ENCODE measurements at places on chromosomes 13 and 19. TPM values are rescaled to one million over a fixed set of nuclear protein-coding genes. Genes with fewer than 3 reads are reported as not detected.

DNA sequence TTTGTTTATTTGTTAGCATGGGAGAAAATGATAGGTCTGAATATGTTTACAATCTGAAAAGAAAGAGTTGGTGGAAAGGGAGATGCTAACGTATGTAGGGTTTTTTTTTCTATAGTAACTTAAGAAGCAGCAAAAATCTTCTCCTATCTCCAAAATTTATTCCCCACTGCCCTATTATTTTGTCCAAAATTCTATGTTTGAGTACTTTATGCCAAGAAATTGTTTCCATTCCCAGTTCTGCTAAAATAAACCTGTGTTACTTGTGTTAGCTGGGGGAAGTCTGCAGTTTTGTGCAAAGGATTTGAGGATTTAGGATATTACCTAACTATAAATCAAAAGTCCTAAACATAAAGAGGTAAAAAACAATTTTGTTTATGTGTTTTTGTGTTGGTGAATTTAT, 2770.4 kb upstream of the PCDH20 start:
- DNase-seq: no peak

UBE2L5 gene
- not detected for total RNA-seq

DNA sequence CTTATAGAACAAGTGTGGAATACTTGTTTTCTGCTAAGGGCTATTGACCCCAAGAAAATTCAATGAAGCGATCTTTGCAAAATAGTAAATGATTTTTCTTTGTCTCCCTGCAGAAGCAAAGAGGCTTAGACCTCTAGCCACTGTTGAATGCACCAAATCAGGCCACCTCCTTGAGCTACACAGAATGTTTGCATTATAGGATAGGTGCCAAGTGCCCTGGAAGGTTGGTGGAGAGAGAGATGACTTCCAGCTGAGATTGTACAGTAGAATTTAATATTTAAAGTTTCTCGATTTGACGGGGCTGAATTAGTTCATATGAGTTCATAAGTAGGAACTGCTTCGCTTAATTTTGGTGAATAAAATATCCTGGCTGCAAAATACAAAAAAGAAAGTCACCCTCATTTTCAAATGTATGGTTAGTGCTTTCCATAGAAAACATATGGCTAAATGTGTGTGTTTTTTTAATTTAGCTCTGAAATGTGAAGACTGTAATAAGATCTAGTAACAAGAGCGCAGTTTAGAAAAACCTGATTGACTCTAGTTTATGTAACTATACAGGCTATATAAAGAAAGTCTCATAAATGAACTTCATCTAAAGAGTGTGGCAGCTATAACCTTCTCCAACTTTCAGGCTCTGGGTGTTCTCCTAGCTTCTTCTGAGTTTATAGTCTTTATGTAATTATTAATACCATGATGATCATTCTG, 41.6 kb downstream of the LRCH1 start:
- no peak for DNase-seq

DNA sequence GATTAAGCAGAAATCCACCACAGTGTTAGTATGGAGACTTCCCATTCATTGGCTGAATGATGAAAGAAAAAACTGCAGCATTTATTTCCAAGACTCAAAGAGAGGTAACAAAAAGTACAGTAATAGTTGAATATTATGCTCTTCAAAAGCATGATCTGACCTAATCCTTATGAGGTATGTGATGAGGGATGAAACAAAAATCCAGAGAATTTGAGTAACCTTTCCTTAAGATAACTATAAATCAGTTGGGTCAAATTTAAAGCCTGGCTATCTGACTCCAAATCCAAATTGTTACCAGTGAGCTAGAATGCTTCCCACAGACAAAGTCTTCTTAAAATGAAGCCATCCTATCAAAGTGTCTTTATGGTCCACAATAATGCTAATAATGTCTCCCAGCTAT, 38.1 kb downstream of the NUFIP1 start:
- DNase-seq: no peak

CARD8 gene
- 99.5 TPM for total RNA-seq

GRCh38 chr19:17378271-17378670, 1.1 kb upstream of the PLVAP start:
- no peak for DNase-seq

LRRC63 gene
- 0.16 TPM for total RNA-seq

IFNL1 gene
- total RNA-seq: not detected

DNA sequence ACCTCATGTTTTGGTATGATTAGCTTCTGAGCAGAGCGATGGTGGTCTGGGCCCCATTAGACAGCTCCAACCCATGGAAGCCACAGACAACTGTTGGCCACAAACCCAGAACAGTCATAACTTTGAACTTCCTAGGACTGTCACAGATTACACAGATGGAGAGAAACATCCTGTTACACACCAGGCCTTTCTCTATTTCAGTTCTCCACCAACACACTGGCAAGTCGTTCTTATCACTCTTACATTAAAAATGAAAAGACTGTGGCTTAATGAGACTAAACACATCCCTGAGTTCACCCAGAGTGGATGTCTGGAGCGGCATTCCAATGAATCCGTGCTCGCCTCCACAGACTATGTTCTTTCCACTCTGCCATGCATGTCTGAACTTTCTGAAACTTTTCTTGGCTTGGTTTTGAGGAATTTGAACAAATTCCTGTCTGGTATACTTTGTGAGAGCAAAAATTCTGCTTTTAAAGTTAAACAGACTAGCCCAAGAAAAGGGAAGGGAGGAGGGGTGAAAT, 109.1 kb downstream of the NALCN start:
- no peak for DNase-seq

- peak; percentile 64 for DNase-seq
Observed at GRCh38 chr19:8355631-8356402, 8.1 kb upstream of the ANGPTL4 start.

DNA sequence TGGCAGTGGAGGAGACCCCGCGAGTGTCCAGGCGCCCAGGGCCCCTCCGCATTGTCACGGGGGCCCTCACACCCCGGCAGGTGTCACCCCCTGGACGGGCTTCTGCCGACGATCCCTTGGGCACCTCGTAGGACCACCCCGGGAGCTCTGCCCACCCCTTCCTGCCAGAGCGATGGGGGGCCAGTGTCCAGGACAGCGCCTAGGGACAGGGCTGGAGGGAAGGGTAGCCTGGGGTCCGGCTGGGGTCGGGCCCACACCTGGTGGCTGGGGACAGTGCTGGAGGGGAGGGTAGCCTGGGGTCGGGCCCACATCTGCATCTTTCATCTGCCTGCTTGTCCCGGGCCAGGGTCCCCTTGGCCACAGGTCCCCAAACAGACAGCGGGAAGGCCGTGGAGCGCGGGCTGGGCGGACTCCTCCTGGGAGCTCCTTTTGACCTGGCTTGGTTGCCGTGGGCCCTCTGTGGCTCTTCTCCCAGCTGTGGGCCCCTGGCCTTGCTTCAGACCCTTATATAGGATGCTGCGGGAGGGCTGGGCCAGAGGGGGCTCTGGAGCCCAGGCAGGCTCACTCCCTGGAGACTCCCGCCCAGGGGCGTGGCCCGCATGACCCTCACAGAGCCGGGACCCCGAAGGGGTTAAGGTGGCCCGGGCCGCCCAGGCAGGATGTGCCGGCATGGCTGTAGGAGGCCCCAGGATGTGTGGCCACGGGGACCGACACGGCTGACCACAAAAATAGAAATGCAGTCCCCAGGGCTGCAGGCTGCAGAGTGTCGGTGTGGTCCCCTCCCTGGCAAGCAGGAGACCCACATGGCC, 74.1 kb upstream of the MCF2L start:
- DNase-seq: no peak

DNA sequence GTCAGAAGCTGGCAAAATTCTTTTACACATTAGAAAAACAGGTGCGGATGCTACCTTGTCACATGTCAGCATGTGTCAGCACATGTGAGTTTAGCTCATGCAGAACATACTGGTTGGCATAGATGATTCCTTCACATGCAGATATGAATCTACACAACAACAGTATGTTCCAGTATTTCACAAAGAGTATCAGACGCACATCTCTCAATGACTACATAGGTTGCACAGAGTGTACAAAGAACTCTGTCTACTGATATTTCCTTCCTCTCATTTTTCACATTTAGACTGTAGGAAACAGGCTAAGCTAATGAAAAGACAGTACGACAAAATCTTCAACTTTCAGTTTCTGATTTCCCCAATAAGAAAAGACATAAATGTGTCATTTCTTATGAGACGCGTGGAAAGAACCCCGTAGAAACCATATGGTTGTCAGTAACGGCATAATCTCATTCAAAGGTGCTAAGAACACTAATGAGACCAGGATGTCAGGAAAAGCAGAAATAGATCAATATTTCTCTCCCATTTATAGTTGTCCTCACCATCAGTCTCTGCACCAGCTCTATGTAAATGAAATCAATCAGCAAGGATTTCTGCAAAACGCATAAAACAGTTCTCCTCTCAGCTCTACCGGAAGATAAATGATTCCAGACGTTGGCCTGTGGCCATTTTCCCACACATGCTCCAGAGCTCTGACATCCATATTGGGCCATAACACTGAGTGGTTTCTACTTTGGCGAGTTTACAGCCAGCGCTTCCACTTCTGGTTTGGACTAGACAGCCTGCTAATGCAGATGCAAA, 81.2 kb downstream of the STARD13 start:
- DNase-seq: no peak

C19orf47 gene
- 24.1 TPM for total RNA-seq

GRCh38 chr13:94710881-94711560, 1.3 kb downstream of the SOX21 start:
- no peak for DNase-seq

TMEM238 gene
- 4.5 TPM for total RNA-seq

DNA sequence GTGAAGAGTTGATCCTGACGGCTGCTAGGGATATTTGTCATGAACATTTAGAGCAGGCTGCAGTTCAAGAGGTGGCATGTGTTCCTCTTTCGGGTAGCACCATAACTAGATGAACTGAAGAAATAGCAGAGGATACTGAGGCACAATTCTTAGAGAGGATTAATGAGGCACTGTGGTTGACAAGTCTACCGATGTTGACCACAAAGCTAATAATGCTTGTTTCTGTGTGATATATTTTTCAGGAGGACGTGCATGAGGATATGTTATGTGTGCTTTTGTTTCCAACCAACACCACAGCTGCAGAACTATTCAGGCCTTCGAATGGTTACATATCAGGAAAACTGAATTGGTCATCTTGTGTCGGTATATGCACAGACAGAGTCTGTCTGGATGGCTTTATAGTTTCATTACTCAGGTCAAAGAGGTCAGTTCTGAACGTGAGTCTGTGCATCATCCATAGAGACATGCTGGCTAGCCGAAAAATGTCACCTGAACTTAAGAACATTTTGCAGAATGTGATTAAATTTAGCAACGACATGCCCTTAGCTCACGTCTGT, 210.1 kb upstream of the IRS2 start:
- no peak for DNase-seq

GRCh38 chr19:52244021-52244420, 25.4 kb upstream of the ZNF766 start:
- no peak for DNase-seq

GRCh38 chr19:29614046-29614445, 8.0 kb downstream of the POP4 start:
- DNase-seq: no peak

DNA sequence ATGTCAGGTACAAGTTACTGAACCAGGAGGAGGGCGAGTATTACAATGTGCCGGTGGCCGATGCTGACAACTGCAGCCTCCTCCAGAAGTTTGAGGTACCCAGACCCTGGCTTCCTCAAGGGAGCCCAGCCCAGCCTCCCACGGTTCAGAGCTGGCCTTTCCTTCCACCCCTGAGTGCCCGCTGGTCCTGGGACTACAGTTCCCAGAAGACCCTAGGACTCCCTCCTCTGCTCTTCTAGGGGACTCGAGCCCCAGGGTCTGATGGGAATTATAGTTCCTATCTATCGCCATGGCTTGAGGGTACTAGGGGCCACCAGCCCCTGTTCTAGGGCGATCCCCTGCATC, 11.0 kb downstream of the PRKCG start:
- no peak for DNase-seq

DNA sequence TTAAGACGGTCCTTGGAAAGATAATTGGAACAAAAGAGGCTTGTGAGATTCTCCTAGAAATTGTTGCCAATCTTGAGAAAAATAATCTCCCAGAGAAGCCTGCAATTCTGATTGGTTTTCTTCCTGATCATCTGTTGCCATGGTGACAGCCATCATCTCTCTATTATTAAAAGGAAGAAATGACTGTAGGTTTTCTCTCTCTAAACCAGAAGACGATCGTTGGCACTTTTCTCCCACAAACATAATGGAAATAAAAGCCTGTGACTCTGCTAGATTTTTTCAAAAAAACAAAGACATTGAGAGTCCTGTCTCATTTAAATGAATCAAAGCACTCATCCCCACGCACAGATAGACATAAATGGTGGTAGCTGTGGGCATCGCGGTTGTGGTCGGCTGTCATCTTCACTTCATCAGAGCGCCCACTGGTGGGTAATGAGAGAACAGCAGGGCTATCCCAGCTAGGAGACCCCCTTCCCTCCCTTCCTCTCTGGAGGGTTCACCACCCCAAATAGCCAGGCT, 21.7 kb upstream of the CALM3 start:
- DNase-seq: peak; percentile 57

EFNA2 gene
- total RNA-seq: 0.25 TPM

DNA sequence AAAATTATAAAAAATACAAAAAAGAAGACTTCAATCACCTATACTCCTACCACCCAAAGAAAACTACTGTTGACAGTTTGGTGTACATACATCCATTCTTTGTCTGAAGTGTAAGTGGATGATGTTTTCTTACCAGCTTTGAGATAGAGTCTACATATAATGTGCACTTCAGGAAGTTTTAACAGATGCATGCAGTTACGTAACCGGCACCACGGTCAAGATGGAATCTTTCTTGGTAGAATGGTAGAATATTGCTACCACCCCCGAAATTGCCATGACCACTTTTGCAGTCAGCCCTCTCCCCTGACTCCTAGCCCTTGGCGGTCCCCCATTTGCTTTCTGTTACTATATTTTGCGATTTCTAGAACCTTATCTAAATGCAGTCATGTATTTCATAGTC, 1.4 kb downstream of the CUL4A start:
- DNase-seq: no peak

DNA sequence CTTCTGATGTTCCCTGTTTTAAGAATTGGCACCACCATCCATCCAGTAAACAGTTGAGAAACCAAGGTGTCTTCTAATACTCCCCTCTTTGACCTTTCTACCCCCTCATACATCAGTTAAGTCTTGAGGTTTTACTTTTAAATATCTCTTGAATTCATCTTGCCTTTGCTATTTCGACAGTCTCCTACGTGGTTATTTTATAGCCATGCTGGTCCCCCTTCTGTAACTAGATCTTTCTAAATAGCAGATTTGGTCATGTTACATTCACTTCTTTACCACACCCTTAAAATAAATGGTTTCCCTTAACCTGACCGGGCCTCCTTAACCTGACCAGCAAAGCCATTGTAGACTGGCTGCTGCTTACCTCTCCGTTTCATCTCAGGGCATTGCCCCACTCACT, 5.4 kb downstream of the GPR180 start:
- no peak for DNase-seq

- no peak for DNase-seq
Observed at GRCh38 chr13:43159026-43159461, 135.7 kb downstream of the DNAJC15 start.

DNA sequence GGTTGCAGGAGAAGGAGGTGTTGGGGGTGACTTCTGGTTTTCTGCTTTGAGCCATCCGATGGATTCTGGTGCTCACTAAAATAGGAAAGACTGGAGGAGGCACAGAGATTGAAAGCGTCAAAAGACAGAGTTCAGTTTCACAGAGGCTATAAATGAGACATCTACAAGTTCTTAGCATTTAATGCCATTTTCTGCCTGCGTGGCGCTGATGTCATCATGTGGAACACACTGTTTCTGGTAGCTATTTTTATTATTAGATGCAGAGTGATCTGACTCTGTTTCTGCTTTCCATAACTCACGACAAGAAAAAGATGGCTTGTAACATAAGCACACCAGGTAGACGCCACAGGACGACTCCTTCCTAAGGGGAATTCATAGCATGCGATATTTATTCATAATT, 3.3 kb upstream of the SLC39A3 start:
- DNase-seq: no peak

ICAM1 gene
- 33.1 TPM for total RNA-seq

KIR3DL2 gene
- 1.1 TPM for total RNA-seq

RDH8 gene
- not detected for total RNA-seq

All from activated naive CD4-positive, alpha-beta T cell treated with anti-CD3 and anti-CD28 coated beads, Interleukin-2, amount 50 U/mL, for 72 hours (primary cell).